GM13976 (cell line): ENCODE measurements at places on chromosomes 3 and 15.

- DNase-seq, result no peak
Observed at GRCh38 chr3:87200060-87200647, 27.0 kb upstream of the CHMP2B start.

DNA sequence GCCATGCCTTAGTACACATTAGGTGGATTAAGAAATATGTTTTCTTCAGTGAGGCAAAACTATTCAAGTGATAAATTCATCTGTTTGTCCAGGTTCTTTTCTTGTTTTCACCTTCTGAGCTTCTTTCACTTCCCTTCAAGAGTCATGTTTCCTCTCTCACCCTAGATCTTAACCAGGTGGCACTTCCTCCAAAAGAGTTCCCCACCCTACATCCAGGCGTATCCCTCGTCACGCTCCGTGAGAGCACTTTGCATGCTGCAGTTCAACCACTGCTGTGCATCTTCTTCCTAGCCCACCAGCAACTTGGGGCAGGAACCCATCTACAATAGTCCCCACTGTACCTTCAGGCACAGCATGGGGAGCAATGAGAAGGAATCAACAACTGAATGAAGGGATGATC, 28.9 kb downstream of the OSBPL10 start:
- DNase-seq, result peak; percentile 26

GRCh38 chr15:69009341-69009740, 5.2 kb upstream of the NOX5 start:
- DNase-seq, result no peak

- no peak for DNase-seq
Observed at GRCh38 chr3:11498646-11499045, 145.1 kb downstream of the VGLL4 start.

GRCh38 chr3:9949115-9949514, 3.1 kb downstream of the PRRT3 start:
- DNase-seq, result no peak

DNA sequence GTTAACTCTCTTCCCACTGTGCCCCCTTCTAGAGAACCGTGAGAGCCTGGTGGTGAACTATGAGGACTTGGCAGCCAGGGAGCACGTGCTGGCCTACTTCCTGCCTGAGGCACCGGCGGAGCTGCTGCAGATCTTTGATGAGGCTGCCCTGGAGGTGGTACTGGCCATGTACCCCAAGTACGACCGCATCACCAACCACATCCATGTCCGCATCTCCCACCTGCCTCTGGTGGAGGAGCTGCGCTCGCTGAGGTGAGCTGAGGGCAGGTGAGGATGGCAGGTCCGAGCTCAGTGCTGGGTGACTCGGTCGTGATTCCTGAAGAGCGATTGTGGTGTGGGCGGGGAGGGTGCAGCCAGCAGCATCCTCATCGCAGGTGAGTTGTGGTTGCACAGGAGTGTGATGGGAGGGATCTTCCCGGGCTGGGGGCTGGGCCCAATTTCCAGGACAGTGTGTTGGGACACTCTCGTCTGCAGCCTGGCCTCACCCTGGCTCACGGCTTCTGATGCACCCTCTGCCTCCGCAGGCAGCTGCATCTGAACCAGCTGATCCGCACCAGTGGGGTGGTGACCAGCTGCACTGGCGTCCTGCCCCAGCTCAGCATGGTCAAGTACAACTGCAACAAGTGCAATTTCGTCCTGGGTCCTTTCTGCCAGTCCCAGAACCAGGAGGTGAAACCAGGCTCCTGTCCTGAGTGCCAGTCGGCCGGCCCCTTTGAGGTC, 8.0 kb downstream of the MCM2 start:
- no peak for DNase-seq

- no peak for DNase-seq
Observed at GRCh38 chr3:38086496-38086895, 47.5 kb downstream of the DLEC1 start.

- no peak for DNase-seq
Observed at GRCh38 chr15:76668900-76669299, 236.2 kb downstream of the SCAPER start.
